Stimulated activated CD8-positive, alpha-beta memory T cell treated with anti-CD3 and anti-CD28 coated beads, Interleukin-2, amount 100 ng/mL, for 48 hours (primary cell): ENCODE measurements at places on chromosomes 1 and 21.

- DNase-seq = no peak
Measured at GRCh38 chr1:30704271-30704670, 19.1 kb downstream of the MATN1 start.

GRCh38 chr1:42680921-42681683 lies 1.1 kb upstream of the YBX1 start:
- DNase-seq = no peak

- no peak for DNase-seq
Measured at GRCh38 chr21:40255518-40256444, 388.5 kb downstream of the PCP4 start.

- DNase-seq = no peak
Measured at GRCh38 chr1:53089478-53090226, 27.6 kb downstream of the PODN start.

DNA sequence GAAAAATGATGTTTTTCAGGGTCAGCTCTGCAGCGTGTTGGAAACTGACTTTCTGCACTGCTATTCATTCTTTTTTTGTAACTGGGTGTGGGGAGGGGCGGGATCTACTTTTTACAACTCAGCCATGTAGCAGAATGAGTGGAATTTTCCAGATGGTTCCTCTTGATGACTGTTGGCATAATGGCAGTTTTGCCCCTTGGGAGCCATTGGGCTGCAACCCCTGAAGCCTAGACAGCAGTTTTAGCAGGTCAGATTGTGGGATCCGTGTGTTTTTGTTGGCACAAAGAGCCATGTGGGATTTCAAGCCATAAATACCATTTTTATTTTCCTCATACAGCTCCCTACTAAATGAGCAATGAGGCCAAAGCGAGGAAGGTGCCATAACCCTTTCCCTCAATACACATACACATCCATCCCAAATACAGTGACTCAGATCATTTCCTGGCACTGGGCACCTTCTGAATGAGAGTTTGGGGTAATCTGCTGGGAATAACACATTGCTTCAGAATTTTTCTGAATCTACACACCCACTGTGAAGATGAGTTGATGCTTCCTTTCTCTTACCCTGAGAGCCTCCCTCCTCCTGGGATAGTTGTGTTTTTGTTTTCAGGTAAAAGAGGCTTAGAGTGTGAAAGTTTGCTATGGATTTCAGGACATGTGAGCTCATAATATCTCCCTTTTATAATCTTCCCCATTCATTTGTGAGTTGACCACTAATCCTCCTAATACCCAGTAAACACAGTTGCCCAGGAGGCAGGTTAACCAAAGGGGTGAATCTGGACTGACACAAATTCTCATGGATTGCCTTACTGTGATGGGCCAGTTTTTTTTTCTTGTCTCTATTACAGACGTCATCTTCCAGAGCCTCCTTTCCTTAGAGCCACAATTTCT lies 13.1 kb downstream of the S100A10 start:
- no peak for DNase-seq

DNA sequence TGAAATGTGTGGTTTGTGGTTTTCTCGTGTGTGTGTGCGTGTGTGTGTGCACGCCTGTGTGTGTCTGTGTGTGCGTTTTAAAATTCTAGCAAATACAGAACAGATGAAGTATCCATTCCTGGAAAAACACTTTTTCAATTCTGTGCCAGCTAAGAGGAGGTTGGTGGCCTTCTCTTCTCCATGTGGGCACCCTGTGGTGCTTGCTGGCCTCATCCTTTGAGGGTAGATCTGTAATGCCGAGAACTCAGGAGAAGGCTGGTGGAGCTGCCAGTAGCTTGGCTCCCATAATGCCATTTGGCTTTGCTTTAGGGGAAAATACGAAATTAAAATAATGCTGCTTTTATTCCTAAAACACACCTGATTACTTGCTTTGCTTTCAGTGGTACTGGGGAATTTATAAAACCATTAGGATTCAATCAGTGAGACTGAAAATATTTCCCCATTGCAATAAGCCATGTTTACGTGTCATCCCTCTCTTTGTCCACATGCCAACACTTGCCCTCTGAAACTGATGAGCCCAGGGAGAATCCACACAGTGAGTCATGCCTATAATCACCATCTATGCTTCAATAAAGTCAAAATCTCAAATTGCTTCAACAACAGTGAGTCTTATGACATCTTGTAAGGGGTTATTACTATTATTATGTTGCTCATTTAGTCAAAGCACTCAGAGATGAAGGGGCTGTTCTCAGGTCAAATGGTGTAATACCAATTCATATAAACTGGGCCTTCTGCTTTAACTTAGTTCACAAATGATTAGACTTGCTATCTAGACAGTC lies 39.2 kb downstream of the ABCA4 start:
- no peak for DNase-seq

DNA sequence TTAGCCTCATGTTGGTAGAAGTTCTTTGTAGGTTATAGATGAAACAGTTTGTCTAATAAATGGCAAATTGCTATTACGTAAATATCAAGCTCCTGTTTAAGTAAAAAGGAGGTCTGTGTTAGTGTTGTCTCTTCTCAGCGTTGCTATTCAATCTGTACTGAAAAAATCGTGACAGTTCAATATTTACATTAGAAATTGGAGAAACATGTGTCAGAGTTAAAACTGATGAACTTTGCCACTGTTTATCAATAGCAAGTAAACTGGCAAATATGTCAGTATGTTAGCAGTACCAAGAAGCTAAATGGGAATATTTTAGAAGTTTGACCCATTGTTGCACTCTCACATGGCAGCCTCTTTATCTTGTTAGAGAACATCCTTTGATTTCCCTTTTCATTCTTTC lies 218.5 kb downstream of the GPR52 start:
- DNase-seq = no peak

GRCh38 chr21:14616380-14617039 lies 70.4 kb upstream of the SAMSN1 start:
- DNase-seq = no peak

GRCh38 chr1:31548907-31549808 lies 27.2 kb upstream of the TINAGL1 start:
- DNase-seq = peak; percentile 80

DNA sequence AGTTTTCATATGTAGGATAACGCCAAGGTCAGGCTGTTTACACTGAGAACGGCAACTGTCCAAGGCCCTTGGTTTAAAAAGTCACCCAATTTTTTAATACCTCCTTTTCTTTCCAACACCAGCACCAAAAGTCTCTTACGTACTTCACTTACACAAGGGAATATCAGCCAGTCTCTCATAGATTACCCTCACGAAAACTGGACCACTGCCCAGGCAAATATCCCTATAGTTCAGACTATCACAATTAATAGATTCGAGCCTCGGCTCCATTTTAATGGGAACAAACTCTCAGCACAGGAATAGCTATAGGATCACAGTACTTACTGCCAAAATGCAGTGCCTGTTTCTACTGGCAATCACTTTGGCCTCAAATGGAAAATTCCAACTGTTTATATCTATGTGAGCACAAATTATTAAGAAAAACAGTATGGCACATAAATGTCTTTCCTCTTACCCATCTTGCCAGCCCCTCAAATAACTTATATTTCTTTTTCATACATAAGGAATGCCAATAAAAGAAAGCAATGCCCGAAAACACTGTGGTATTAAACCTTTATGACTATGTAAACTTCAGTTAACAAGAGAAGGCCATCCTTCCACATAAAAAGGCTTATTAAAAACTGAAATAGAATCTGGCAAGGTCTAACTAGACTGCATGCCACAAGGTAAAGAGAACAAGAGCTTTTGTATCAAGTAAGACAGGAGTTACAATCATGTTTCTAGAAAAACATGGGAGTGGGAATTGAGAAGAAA lies 97.8 kb downstream of the SLC45A1 start:
- no peak for DNase-seq
